Glutamatergic neuron (in vitro differentiated cells): ENCODE measurements at places on chromosomes 1 and 21.

GRCh38 chr21:26652854-26653253 is 79.8 kb upstream of the CYYR1 start:
- no peak for DNase-seq

DNA sequence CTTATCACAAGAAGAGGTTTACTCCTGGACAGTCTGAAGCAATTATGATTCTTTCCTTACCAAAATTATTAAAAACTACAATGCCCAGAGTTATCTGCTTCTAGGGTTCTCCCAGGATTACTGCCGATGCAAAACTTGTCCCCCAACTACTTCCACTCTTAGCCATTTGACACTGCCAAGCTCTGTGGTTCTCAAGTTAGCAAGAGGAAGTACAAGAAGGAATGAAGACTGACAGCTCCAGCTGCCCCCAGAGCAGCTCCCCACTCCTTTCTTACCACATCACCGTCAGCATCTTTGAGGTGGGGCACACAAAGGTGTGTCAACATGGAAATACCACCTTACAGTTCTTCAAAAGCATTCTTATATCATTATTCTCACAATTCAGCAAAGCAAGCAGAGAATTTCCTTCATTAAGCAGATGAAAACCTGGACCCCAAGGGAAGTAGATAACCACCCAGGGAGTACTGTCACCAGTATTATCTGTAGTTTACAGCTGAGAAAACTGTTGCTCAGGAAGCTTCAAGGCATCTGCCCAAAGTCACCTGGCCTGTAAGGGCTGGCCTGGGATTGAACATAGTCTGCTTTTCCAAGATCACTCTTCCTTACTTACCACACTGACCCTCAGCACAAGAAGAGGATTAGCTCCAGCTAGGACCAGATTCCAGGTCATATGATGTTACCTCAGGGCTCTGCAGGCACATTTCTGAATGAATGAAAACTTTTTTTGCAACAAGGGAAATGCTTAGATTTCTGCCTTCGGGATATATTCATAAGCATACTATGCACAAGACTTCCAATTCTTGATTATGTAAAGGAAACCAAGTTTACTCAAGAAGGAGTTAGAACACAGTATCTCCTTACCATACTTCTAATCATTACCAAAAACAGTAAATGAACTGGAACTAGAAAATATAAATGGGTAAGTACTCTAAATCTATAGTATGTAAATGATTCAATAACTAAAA is 9.3 kb downstream of the PSMG1 start:
- no peak for DNase-seq

DNA sequence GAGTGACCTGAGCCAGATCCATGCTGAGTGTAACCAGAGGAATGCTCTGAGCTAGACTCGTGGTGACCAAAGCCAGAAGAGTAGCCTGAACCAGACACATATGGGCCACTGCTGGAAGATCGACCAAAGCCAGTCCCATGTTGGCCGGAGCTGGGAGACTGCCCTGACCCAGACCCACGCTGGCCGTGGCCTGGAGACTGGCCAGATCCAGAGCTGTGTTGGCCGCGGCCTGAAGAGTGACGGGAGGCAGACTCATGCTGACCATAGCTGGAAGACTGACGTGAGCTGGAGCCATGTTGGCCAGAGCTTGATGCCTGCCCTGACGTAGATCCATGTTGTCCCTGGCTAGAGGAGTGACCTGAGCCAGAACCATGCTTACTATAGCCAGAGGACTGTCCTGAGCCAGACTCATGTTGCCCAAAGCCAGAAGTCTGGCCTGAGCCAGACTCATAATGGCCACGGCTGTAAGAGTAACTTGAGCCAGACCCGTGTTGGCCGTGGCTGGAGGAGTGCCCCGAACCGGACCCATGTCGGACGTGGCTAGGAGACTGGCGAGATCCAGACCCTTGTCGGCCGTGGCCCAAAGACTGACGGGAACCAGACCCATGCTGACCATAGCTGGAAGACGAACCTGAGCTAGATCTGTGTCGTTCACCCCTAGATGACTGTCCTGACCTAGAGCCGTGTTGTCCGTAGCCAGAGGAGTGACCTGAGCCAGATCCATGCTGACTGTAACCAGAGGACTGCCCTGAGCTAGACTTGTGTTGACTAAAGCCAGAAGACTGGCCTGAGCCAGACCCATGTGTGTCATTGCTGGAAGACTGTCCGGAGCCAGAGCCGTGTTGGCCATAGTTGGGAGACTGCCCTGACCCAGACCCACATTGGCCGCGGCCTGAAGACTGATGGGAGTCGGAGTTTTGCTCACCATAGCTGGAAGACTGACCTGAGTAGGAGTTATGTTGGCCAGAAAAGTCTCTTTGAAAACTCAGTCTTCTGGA is 3.5 kb downstream of the HRNR start:
- no peak for DNase-seq

GRCh38 chr1:87560601-87561360 is 232.1 kb downstream of the LMO4 start:
- peak; percentile 34 for DNase-seq

GRCh38 chr1:31180338-31180737 is 59.3 kb downstream of the NKAIN1 start:
- no peak for DNase-seq

DNA sequence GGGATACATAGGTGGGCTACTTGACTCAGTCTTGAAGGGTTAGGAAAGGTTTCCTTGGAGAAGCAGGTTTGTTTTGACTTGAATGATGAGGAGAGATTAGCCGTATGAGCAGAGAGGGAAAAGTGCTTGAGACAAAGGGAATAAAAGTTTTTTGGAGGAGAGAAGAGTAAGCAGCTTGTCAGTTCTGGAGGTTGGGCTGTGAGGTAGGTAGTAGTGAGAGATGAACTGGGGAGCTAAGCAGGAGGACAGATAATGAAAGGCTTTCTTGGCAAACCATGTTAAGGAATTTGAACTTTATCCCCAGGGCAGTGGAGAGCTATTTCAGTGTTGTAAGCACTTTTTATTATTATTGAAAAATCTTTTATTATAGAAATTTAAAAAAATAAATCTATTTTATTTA is 3.6 kb downstream of the OSBPL9 start:
- no peak for DNase-seq

GRCh38 chr1:115557715-115558114 is 84.1 kb upstream of the VANGL1 start:
- no peak for DNase-seq

GRCh38 chr1:207837673-207838072 is 73.3 kb downstream of the CD34 start:
- no peak for DNase-seq

DNA sequence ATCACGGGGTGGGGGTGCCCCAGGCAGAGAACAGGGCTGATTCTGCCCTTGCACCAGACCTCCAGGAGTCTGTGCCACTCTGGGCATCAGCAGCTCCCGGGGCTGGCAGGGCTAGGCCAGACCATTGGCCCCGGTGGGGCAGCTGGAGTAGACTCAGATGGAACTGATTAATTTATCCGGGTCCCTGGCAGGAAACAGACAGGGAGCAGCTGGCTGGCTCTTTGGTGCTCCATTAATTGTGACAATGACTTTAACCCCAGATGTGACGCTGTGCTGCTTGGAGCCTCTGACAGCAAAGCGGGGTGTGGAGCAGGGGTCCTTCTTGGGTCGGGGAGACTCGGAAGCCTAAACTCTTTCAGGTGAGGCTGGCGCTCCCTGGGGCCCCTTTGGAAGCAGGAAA is 9.5 kb downstream of the EPHA8 start:
- no peak for DNase-seq

DNA sequence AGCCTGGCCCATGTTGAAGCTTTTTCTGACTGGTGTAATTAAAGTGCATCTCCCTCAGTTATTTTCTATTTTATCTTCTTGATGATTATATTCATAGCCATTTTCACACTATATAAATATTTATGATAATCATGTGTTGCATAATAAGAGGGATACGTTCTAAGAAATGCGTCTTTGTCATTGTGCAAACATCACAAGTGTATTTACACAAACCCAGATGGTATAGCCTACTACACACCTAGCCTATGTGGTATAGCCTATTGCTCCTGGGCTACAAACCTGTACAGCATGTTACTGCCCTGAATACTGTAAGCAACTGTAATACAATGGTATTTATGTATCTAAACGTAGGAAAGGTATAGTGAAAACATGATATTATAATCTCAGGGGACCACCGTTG is 88.1 kb downstream of the BACH1 start:
- DNase-seq, result no peak

GRCh38 chr1:221718381-221719277 is 23.3 kb downstream of the DUSP10 start:
- DNase-seq, result no peak

DNA sequence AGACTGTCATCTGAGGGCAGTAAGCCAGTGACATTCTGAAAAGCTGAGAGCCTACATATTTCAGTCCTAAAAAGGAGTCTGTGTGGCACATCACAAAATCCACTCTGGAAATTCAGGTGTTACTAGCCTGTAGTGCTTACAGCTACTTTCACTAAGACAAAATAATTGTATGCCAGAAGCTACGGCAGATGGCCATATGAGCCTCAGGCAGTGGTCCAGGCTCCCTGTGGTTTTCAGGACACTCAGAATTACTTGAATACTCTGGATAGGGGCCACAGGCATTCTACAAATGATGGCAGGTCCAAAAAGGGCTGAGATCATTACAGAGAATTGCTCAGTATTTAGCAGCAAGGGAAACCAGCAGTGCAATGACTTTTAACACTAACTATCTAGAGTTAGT is 527.1 kb downstream of the MRPL39 start:
- no peak for DNase-seq

DNA sequence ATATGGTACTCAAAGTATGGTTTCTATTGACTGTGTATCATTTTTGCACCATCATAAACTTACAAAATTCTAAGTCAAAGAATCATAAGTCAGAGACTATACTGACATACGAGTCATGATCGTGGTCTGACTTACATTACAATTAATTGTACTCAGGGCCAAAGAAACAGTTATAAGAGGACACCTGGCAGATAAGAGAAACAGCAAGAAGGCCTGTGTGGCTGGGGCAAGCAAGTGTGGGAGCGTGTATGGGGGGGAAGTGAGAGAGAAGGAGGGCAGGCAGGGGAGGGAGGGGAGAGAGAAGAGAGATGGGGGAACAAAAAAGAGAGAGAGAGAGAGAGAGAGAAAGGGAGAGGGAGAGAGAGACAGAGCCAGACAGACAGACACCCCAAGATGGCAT is 70.9 kb downstream of the RERE start:
- no peak for DNase-seq

- no peak for DNase-seq
Measured at GRCh38 chr1:32981003-32981901, 16.6 kb upstream of the RNF19B start.

DNA sequence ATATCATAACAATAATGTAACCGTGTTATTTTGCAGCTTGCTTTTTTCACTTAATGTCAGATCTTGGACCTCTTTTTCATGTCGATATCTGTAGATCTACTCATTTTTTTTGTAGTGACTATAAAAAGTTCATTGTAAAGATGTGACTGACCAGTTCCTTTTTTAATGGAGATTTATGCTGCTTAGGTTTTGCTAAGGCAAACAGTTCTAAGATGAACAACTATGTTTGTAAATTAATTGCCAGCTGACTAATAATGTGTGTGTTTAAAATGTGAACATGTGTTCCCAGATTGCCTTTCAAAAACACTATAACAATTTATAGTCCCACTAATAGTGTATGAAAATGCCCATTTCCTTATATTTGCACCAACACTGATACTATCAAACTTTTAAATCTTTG is 18.1 kb upstream of the EPS8L3 start:
- DNase-seq, result no peak

- DNase-seq, result no peak
Measured at GRCh38 chr1:98410082-98410481, 251.4 kb upstream of the SNX7 start.

GRCh38 chr1:160706526-160707235 is 4.9 kb downstream of the CD48 start:
- no peak for DNase-seq

DNA sequence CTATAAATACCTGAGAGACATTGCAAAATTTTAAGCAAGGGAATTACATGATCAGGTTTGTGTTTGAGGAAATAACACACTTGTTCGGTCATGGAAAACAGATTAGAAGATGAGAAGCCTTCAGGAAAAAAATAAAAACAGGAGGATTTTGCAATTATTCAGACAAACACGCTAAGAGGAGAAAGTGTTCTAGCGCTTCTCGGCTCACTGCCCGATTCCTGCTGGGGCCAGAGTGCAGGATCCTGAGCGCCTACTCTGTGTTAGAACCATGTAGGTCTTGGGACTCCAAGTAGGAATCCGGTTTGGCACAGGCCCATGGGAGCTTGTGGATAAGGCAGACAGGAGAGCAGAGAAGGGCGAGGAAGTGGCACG is 8.1 kb upstream of the PRELP start:
- no peak for DNase-seq

- DNase-seq, result no peak
Measured at GRCh38 chr1:38118976-38119375, 72.4 kb upstream of the POU3F1 start.

GRCh38 chr1:76759171-76759860 is 108.0 kb upstream of the ST6GALNAC5 start:
- DNase-seq, result no peak

- no peak for DNase-seq
Measured at GRCh38 chr1:40625076-40625475, 40.4 kb downstream of the RIMS3 start.

GRCh38 chr1:217091561-217091960 is 368.3 kb upstream of the ESRRG start:
- no peak for DNase-seq

DNA sequence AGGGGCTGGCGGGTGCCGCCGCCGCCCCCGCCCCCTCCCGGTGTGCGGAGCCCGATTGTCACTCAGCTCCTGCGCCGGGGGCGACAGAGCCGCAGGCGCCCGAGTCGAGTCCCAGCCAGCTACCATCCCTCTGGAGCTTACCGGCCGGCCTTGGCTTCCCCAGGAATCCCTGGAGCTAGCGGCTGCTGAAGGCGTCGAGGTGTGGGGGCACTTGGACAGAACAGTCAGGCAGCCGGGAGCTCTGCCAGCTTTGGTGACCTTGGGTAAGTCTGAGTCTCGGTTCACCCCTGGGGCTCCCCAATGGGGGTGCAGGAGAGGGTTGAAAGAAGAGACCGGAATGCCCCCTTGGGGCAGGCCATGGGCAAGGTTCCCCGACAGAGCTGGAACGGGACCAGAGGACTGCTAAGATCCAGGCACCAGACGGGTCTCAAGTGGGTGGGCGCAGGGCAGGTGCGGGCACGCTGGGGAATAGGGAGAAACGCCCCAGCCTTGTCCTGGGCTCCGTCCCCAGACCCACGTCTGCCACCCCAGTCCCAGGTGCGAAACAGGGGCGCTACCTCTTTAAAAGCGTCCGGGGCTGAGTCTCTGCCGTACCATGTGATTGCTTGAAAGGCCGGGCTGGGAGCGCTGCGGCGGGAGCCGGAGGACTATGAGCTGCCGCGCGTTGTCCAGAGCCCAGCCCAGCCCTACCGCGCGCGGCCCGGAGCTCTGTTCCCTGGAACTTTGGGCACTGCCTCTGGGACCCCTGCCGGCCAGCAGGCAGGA is at the start of gene ADORA1:
Gene ADORA1, plus strand, starts transcription at position 61 of the 765 bp plus-strand sequence. CDS start 1,116 bp downstream, outside the sequence.
- DNase-seq, result peak; percentile 77

DNA sequence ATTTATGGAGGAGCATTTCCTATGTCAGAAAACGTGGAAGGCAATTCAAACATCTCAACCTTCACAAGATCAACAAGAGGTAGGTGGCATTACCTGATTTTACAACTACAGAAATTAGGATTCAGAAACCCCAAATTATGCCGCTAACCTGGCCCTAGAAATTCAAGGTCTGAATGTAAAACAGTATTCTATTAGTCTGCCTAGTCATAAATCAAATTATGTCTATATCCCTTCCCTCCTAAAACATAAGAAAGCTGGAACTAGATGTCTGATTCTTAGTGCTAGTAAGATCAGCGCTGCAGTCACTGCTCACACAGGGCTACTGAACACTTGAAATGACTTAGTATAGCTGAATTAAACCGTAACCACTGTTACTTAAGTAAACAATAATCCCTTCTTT is 1.4 kb downstream of the TOMM20 start:
- no peak for DNase-seq

- no peak for DNase-seq
Measured at GRCh38 chr1:78830321-78830720, 176.2 kb downstream of the ADGRL4 start.
